ENCODE measurements at places on chromosomes 5 and 9.

DNA sequence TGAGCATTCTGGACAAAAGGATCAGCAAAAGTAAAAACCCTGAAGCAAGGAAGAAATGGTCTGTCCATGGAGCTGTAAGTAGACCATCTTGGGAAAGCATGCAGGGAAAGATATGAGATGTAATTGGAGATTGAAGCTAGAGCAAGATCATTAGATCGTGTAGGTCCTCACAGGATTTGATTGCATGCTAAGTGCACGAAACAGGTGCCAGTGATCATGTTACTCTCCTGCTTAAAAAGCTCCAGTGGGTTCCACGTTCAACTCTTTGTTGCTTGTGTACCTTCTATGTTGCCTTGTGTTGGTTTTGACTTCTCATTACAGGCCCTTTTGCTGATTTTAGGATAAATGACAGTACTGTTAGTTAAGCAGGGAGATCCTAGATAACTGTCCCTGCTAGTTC, 442.0 kb downstream of the DMRT2 start:
- DNase-seq, result no peak

DNA sequence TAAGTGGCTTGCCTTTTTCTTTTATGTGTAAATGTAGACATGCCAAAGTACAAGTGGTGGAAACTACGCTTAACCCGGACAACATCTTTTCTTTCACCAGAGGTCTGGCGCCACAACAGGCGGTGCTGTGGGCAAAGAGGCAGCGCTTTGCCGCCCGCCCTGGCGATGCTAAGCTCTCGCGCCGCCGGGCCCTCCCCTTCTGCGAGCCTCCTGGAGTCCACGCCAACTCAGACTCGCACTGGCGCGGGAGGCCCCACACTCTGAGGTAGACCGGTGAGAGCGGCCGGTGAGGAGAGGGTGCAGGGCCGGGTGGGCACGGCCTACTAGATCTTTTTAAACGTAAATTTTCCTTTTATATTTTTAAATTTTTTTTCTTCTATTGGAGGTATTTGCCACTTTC, 2253.1 kb upstream of the C9orf72 start:
- no peak for DNase-seq

DNA sequence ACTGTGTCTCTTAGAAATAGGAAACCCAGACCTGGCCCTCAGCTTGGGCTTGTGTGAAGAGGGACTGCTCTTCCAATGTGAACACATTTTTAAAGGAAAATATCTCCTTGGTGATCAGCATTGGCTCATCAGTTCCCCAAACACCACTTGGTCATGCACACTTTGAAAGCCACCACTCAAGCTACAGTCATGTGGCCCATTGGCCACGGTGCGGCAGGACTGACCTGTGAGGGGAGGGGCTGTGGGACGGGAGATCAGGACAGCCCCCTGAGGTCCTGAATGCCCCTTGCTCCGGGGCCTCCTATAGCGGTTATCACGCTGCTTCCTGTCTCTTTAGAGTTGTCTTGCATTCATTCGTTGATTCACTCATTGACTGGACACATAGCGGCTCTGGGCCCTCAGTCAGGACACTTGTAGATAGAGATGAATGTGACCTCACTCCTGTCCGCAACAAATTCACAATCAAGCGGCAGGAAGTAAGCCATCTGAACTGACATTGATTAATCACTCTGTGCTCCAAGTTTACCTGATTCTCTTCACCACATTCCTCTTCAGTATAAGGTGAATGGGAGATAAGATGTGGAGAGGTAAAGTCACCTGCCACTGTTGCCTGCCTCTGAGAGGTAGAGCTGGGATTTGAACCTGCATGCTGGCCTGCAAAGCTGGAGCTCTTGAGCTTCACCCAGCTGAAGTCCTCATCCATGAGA, 73.1 kb downstream of the COL15A1 start:
- DNase-seq, result no peak

GRCh38 chr9:73216100-73216499, 64.4 kb downstream of the ANXA1 start:
- no peak for DNase-seq

DNA sequence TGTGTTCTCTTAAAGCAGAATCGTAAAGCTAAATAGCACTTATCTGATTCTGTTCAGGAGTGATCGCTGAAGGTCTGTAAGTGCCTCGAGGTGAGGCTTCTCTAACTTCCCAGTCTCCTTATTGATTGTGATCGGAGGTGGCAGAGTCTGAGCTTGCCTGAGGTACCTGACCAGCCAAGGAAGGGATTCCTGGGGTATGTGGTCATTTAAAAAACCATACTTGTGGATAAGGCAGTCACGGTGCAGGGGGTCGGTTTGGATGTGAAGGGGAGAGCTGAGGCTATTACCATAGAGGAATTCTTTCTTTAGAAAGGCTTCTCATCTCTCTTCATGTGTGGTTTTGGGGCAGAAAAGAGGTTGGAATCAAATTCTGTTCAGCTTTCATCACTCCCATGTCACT, 193.7 kb downstream of the TLE4 start:
- no peak for DNase-seq

DNA sequence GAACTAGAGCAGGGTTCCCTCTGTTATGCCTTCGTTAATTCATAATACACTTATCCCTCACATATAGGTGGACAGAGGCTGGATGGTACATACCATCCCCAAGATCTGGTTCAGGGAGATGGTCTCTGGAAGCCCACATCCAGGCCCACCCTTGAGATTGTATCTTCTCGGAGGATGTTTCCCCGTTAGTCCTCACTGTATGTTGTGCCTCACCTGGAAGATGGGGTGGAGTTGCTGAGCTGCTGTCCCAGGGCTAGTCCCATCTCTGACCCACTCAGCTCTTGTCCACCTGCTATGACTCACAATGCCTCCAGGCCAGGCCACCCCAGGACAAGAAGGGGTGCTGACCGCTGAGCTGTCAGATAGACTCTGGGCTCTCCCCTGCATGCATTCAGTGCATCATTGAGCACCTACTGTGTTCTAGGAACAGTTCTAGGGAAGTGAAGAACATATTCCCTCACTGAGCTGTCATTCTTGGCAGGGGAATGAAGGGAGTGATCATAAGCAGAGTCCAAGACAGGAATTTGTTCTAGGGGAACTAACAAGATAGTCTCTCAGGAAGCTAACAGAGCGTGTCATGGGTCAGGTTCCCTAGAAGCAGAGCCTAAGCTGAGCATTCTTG, at the start of gene CBY3:
CBY3 (minus strand) TSS at position 255 of the 622 bp plus-strand sequence; CDS start at position 139, 116 bp downstream.
- no peak for DNase-seq

GRCh38 chr5:35518104-35518503, 99.6 kb upstream of the SPEF2 start:
- no peak for DNase-seq

GRCh38 chr5:82004511-82004910, 32.7 kb downstream of the ATG10 start:
- DNase-seq, result no peak

DNA sequence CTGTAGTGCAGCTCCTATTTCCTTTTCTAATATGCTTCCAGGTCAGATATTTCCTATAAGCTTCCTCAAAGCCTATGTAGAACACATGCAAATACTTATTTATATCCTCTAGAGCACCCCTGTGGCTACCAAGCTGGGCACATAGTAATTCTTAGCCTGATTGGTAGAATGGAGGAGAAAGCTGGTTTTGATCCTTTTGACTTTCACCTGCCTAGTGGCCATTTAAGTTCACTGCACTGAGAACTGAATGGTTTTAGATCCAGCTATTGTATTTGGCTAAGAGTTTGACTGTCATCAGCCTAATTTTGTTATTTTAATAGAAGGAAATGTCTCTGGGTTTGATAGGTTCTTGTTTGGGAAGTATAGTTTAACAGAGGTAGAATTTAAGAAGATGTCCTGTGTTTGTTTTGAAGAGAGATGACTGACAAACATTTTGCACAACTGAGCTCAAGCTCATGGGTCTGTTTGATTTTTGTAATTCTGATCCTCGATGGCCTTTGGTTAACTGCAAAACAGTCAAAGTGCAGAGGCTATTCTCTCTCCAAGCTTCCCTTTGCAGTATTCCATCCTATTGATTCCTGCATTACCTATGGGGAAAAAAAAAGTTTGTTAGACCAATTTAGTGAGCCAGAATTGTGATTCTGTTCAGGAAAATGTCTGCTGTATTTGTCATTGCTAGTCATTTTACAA, 85.4 kb downstream of the KCNN2 start:
- DNase-seq, result no peak

- DNase-seq, result no peak
Measured at GRCh38 chr5:173629628-173630027, 13.2 kb upstream of the BOD1 start.

- no peak for DNase-seq
Measured at GRCh38 chr5:108344103-108344822, 37.6 kb downstream of the FBXL17 start.

DNA sequence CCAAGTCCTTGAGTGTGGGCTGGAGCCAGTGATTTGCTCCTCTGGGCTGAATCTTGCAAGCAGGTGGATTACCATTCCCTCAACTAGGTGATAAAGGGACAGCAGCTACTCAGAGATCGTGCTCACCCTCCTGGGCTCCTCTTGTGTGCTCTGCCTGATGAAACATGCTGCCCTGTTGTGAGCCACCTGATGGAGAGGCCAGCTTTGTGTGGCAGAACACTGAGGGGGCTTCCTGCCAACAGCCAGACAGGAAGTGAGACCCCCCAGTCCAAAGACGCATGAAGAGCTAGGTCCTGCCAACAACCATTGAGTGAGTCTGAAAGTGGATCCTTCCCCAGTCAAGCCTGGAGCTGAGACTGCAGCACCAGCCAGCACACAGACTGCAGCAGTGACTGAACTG, 106.4 kb upstream of the IRX2 start:
- no peak for DNase-seq

DNA sequence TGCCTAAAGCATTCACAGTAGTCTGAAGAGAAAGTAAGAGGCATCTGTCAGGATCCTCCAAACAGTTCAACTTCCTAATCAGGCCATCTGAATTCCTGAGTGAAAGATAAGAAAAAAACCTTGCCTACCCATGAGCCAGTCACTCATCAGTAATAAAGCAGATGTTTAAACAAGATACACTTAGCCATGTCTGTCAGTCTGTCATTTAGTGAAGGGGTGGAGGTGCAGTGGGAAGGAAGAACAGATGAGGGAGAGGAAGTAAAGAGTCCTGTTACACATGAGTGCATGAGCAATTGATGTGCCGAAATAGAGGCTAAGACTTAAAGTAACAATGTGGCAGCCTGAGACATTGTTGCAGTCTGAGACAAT, 29.9 kb upstream of the DMRTA1 start:
- DNase-seq, result no peak

- no peak for DNase-seq
Measured at GRCh38 chr5:128632264-128632663, 94.2 kb upstream of the FBN2 start.

DNA sequence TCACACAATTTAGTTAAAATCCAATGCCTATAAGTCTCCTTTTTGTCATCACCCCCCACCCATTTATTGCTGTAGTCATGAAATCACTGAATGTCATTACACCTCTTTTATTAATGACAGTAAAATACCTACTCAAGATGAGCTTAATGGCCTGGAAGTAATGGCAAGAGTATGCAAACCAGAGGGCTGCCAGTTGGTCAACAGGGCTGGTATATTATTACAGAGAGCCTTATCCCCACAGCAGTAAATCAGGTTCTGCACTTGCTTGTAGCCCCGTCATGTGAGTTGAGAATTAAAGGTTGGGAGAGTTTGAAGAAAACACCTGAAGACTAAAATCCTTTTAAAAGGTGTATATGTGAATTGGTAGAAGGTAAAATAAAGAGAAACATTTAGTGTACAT, 372.4 kb downstream of the MAT2B start:
- DNase-seq, result no peak

- no peak for DNase-seq
Measured at GRCh38 chr5:147063943-147064342, 170.9 kb upstream of the STK32A start.

- DNase-seq, result no peak
Measured at GRCh38 chr9:128365525-128365924, 5.6 kb upstream of the URM1 start.

DNA sequence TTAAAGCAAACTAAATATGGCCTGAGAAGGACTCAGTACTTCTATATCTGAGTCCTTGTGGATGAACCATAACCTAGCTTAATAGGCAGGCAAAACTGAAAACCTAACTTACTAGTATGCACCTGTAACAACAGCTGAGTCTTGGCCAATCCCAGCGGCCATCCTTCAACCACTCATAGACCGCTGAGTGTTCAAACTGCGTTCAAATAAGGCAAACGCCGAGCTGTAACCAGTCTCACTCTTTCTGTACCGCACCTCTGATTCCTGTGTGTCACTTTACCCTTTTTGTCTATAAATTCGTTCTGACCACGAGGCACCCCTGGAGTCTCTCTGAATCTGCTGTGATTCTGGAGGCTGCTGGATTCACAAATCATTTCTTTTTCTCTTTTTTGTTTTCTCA, 170.5 kb downstream of the COL23A1 start:
- DNase-seq, result no peak

DNA sequence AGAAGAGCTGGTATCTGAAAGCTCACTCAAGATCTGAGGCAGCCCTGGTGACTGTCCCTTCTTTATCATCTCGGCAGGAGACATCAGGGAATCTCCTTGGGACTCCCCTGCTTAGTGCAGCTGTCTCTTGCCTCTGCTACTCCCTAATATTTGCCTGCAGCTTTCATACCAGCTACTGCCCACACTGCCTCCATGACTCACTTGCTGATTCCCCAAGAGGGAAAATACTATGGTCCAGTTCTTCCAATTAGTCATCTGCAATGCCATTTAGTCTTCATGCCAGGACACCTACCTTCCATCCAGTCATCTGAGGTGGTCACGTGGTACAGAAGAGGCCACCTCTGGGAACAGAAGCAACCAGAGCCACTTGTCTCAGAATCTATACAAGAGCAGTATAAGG, 270.8 kb downstream of the NTRK2 start:
- DNase-seq, result no peak

- no peak for DNase-seq
Measured at GRCh38 chr9:38127271-38127839, 58.3 kb upstream of the SHB start.

DNA sequence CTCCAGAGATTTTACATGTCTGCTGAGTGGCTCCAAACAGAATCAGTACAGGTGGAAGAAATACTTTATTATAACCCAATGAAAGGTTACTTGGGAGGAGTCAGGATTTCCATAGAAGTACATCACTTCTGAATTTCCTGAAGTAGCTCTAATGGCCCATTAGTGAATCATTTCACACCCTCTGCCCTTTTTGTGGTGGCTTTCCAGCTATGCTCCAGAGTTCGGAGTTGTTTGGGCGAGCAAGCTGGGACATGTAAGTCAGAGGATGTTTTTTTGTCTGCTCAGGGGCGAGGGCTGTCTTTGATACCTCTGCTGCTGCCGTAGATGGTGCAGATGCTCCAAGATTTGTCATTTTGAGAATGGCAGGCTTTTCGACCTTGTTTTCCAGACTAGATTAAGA, 226.1 kb downstream of the GOLPH3 start:
- DNase-seq, result peak; percentile 80

- DNase-seq, result no peak
Measured at GRCh38 chr9:24616863-24617262, 71.2 kb upstream of the IZUMO3 start.
